CD4-positive, alpha-beta T cell (primary cell): ENCODE measurements at places on chromosomes 3 and 15. TPM values are rescaled to one million over a fixed set of nuclear protein-coding genes. Genes with fewer than 3 reads are reported as not detected.

Gene TRA2B
- 585 TPM for total RNA-seq

Gene STRA6
- not detected for total RNA-seq

Gene SERPINI1
- total RNA-seq = 0.64 TPM

Gene RHCG
- total RNA-seq = not detected

Gene SLC12A1
- total RNA-seq = not detected

Gene PLA2G4E
- total RNA-seq = not detected

Gene FBXO40
- total RNA-seq = not detected

Gene GABRR3
- not detected for total RNA-seq

Gene TP53BP1
- total RNA-seq = 44.6 TPM

Gene CDC25A
- total RNA-seq = not detected

Gene DLL4
- total RNA-seq = 0.11 TPM

Gene TIGIT
- 3.5 TPM for total RNA-seq

Gene KIF23
- 1.1 TPM for total RNA-seq

Gene KCNMB2
- not detected for total RNA-seq

Gene ILDR1
- not detected for total RNA-seq

Gene CHRNB4
- total RNA-seq = not detected

Gene CLDN1
- total RNA-seq = 0.80 TPM
